ENCODE measurements at places on chromosomes 7 and 10.

DNA sequence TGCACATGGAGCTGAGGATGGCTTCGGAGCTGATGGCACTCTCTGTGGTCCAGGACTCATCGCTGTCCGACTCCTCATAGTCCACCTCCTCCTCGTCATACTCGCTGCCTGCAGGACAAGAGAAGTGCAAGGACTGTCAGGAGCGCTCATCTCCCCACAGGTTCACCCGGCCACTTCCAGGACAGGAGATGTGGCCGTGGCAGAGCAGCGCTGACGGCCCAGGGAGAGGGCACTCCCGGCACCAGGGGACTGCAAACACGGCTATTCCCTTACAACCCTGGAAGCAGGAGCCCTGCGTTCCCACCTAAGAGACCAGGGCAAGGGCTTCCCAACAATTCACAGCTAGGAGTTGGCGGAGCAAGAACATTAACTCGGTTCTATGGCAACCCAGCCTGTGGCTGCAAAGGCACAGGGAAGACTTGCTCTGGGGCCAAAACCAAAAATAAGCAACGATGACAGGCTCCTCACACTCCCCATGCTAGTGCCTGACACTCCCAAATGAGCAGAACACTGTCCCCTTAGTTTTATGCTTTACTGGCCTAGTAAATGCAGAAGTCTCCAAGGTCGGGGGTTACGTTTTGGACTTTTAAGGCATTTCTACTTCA is 100.9 kb downstream of the TAX1BP1 start:
- no peak for DNase-seq

DNA sequence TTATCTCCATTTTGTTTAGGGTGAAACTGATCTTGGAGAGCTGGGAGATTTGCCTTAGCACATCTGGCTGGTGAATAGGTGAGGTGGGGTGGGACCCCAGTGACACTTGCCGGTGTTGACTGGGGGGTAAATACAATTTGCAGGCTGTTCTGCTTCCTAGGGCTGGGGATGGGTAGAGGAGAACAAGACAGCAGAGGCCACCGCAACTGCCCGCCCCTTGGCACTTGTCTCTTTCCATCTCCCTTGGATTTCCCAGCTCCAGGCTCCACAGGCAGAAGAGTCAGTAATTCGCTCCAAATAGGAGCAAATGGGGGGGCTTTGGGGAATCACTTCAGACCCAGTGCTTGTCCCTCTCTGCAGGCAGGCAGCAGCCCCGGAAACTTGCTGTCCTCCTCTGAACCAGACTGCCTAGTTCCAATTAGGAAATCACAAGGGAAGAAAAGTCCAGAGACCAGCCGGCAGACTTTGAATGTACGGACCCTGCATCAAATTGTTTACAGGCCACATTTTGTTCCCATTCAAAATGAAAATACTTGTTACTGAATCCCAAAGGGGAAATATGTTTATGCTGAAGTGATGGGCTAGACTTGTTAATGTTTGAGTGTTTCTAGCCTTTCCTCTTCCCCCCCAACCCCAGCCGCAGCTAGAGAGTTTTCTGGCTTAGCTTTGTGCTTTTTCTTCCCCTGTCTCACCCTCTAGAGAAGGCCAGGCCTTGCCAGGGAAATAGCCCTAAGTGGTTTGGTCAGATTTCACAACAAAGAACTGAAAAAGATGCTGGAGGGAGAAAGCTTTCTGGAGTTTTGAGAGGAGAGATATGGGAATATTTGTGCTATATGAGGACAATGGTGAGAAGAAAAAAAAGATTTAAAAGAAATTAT is 10.0 kb upstream of the INPP5F start:
- DNase-seq: no peak

DNA sequence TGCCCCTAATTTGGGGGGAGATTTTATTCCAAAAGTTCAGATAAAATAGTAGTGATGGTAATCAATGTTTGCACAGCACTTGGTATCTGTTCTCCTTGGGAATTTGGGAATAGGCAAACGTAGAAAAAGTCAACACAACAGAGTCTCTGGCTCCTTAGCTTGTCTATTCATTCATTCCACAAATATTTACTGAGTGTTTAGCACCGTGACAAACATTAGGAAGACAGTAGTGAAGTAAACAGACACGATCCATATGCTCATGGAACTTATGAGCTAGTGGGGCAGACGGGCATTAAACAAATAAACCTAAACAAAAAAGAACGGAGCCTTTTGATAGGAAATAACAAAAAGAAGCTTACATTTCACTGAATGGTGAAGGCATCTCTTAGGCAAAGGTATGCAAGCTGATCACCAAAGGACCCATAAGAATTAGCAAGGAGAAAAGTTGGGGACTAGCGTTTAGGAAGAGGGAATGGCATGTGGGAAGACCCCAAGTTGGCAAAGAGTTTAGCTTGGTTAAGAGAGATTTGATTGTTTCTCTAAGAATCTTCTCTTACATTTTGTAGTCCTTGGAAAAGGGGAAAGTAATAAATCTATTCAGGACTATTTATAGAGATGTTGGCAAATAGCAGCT is 243.9 kb upstream of the NPY start:
- DNase-seq: no peak

GRCh38 chr7:134083766-134084487 is 43.2 kb upstream of the LRGUK start:
- DNase-seq: no peak

GRCh38 chr10:4041635-4042034 is 256.6 kb upstream of the KLF6 start:
- DNase-seq: no peak

- DNase-seq: no peak
Measured at GRCh38 chr7:5404421-5404826, 19.2 kb downstream of the TNRC18 start.
